ENCODE measurements at places on chromosomes 2 and 18.

- no peak for DNase-seq
Measured at GRCh38 chr2:48479915-48480314, 50.0 kb upstream of the STON1 start.

- DNase-seq = no peak
Measured at GRCh38 chr2:64470766-64471295, 16.9 kb downstream of the LGALSL start.

DNA sequence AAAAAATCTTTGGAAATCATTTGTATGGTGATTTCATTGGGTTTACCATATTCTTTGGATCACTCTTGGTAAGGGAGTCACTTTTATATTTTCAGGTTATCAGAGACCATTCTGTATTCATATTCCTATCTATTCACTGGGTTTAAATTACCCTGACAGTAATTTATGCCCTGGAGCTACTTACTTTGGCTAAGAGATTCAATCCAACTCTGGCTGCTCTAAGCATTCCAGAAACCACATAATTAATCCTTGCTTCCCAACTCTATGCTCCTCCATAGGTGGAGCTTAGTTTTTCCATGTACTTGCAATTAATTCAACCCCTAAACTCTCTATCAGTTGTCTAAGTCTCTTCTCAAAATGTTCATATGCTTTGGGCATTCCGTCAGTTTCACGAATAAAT lies 336.3 kb downstream of the AGPS start:
- no peak for DNase-seq

DNA sequence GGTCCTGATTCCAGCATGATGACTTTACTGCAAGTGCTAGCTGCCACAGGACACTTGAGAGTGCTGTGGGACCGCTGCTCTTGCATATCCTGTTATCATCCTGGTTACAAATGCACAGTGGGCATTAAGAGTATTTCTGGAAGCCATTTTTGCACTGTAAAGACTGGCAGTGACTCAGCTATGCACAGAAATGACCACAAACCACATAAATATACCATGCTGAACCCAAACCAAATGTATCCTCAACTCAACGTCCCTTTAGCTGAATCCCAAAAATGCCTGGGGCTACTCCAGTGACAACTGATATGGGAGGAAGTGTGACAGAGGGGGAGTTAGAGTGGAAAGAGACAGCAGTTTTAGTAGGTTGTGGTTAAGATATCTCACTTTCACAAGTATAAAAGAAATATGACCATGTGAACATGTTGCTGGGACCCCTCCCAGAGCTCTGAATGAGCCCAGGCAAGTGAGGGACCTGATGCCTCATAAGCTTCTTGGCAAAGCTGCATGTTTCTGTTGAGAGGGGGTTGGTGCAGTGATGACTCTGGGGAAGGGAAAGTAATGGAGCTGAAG lies 37.3 kb downstream of the RHBDD1 start:
- no peak for DNase-seq

DNA sequence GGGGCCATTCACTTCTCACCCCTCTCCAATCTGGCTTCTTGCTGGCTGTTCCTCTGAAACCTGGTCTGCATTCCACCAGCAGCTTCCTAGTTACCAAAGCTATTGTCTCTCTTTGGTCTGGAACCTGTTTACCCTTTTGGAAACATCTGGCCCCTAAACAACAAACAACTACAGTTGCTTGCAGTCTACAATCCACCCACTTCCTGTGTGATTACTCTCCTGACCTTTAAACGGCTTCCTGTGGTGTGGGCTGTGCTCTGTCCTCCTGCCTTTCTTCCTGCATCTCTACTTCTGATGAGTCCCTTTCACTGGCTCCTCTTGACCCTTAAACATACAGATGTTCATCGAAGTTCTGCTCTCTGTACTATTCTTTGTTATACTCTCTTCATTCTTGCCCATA lies 303.8 kb downstream of the TDRD15 start:
- DNase-seq = no peak

DNA sequence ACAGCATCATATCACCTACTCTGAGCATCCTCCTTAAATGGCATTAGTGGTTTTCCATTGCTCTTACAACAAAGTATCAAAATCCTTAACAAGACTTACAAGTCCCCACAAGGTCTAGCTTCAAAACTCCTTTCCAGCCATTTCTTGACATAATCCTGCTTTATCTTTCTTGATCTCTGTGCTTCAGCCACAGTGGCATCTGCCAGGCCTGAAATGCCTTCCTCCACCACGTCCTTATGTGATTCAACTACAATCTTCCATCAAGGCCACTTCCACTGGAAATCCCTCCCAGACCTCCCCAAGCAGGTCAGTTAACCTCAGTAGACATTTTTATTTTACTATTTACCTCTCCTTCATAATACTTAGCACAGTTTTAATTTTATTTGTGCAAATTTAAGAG lies 83.8 kb upstream of the CCDC150 start:
- DNase-seq = no peak

- DNase-seq = no peak
Measured at GRCh38 chr2:229519655-229520430, 194.5 kb downstream of the DNER start.

DNA sequence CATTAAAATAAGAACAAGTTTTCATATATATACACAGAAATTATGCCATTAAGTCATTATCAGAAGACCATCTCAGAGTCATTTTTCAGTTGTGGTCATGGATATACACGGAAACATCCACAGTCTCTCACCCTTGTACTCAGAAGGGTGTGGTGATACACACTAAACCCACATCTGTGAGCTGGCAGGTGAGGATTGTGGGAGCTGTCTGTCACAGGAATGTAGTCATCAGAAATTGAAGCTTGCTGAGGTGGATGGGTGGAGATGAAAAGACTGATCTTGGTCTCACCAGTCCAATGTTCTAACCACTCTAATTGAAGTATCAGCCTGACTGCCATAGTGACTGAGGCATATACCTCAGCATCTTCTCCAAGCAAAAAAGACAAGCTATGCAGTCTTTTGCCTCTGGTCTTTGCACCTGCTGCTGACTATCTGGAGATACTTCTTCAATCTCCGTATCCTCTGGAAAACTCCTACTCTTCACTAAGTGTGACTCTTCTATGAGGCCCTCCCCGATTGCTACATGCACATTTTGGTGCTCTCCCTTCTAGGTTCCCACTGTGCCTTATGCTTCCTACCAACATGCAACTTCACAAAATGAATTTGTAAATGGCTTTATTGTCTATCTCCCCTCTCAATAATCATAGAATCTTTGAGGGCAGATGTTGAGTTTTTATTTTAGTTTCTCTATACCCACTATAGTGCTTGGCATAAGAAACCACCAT lies 232.8 kb downstream of the DYM start:
- no peak for DNase-seq

GRCh38 chr2:173872714-173873113 lies 92.5 kb downstream of the SP3 start:
- DNase-seq = no peak

DNA sequence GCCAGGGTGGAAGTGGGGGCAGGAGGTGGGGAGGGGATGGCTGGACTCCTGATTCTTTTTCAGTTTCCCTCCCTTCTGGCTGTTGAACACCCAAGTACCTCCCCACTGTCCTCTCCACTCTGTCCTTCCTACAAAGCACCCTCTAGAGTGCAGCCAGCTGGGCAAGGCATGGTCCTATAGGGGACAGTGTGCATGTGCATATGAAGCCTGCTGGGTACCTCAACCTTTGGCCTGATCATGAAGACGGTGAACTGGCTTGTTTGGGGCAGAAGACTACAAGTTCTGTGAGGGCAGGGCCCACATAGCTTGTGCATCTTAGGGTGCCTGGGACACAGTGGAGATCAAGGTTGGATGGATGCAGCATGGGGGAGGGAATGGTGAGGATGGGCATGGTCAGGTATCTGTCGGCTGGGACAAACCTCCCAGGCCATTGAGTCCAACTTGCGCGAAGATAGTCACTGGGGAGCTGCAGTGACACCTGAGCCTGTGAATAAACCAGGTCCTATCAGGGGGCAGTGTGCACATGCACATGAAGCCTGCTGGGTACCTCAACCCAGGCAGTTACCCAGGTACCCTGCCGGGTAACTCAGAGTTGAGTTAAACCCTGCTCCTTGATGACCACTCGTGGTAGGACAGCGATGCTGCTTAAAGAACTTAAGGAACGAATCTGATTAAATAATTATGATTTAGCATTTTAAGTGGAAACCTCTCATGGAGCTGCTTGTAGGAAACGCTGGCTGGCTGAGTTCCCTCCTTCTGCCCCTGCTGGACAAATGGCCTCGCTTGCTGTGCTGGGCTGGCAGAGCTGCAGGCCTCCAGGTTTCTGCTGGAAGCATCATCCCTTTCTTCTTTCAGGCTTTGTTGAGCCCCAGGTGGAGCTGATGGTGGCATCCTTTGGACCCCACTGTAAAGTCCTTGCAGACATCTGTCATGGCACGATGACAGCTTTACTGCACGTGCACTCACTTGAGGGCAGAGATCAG lies 84.0 kb downstream of the POLR1A start:
- no peak for DNase-seq

GRCh38 chr2:237865623-237866041 lies 6.2 kb downstream of the RAMP1 start:
- no peak for DNase-seq

- DNase-seq = no peak
Measured at GRCh38 chr2:80169811-80170594, 134.5 kb downstream of the LRRTM1 start.

GRCh38 chr2:152630466-152630865 lies 86.8 kb downstream of the PRPF40A start:
- DNase-seq = no peak

- DNase-seq = no peak
Measured at GRCh38 chr2:145623136-145623535, 1103.2 kb upstream of the ZEB2 start.

GRCh38 chr2:60268032-60268431 lies 285.4 kb downstream of the BCL11A start:
- DNase-seq = no peak

GRCh38 chr2:40120026-40120425 lies 331.9 kb downstream of the SLC8A1 start:
- no peak for DNase-seq

GRCh38 chr2:222295368-222296062 lies 3.3 kb downstream of the PAX3 start:
- no peak for DNase-seq

DNA sequence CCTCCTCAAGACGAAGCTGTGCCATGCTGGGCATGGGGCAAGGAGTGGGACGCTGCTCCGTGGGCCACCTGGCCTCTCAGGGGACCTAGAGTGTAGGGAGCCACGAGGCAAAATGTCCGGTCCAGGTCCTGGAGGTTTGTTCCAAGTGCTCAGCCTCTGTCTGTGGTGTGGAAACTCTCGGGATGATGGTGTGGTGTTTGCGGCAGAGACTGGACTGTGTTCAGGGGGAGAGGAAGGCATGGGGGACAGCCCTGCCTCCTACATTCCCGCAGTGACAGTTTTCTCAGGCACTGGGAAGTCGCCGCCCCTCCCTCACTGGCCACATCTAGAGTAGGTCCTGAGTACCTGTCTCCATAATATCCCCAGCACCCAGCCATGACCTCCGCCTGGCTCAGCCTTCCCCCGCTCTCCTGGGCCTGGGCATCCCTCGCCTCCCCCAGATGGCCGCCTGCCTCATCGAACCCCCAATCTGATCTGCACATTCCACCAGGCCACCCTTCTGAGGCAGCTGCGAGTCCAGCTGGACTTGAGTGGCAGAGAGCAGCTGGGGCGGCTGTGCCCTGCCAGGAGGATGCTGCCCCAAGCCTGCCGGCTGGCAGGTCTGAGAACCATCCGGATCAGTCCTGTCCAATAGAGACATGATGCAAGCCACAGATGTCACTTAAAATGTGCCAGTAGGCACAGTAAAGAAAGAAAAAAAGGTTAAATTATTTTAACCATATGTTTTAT lies 6.2 kb downstream of the KCNIP3 start:
- DNase-seq = no peak

DNA sequence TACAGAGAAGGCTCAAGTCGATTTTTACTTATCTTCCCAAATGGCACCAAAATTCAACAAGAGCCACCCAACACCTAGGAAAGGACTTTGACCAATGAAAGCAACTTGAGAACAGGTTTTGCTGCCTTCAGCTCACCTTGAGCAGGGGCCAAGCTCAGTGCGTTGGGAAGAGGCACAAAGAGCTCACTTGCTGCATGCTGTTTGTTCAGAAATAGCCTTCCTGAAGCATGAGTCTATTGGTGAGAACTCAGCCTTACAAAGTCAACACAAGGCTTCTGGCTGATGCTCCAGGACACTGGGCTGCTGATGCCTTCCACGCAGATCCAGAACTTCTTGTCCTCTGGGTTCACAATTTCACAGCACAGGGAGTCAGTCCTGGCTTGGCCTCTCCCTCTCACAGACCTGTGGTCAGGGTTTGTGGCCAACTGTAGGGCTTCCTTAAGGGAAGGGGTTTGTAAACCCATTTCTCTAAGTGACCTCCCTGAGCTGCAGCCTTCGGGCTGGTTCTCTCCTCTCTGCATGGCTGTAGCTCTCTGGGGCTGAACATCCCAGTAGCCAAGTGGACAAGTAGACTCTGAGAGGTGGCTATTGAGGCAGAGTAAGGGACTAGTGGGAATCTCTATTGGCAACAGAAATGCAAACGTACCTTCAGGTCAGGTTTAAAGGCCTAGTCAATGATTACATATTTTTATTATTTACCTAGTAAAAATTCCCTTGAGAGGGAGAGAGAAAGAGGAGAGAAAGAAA lies 124.7 kb upstream of the GATA6 start:
- no peak for DNase-seq

GRCh38 chr2:203623096-203623495 lies 83.3 kb upstream of the CD28 start:
- no peak for DNase-seq

- DNase-seq = no peak
Measured at GRCh38 chr2:216274194-216274840, 98.0 kb downstream of the MARCHF4 start.
